Activated CD4-positive, CD25-positive, alpha-beta regulatory T cell treated with anti-CD3 and anti-CD28 coated beads, Interleukin-2, amount 50 U/mL, for 16 hours (primary cell): ENCODE measurements at places on chromosomes 1 and 21.

DNA sequence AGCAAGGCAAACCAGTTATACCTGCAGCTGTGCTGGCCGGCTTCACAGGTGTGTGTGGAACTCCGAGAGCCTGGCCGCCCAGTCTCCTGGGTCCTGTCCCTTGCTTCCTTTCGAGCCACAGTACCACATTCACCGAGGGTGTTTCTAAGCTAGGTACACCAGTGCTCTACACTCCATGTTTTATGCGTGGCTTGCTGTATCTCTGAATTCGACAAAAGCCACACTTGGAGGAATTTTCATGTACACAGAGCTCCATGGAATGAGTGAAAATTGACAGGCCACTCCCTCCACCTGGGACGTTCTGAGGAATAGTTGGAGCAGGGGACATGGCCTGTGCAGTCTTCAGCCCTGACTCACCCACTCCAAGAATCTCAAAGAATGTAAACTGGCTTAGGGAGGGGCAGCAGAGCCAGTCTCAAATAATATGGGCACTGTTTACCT lies 14.0 kb downstream of the ETS2 start:
- no peak for DNase-seq

DNA sequence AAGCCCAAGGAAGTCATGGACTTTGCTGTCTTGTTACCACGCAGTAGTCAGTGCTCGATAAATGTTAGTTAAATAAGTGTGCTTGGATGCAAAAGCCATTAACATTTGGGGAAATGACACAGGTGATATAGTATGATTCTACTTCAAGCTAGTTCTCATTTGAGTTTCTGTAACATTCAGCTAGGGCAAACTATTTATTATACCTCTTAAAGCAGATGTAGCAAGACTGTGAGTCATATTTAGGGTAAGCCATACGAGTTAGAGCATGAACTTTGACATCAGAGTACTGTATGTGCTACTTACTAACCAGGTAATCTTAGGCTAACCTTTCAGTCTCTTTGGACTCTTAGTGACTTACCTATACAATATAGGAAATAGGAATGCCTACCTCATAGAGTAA lies 21.0 kb downstream of the CLCA4 start:
- DNase-seq = no peak

- DNase-seq = no peak
Measured at GRCh38 chr21:31198575-31198974, 145.5 kb downstream of the TIAM1 start.

- no peak for DNase-seq
Measured at GRCh38 chr1:234955107-234955731, 173.4 kb downstream of the TOMM20 start.

DNA sequence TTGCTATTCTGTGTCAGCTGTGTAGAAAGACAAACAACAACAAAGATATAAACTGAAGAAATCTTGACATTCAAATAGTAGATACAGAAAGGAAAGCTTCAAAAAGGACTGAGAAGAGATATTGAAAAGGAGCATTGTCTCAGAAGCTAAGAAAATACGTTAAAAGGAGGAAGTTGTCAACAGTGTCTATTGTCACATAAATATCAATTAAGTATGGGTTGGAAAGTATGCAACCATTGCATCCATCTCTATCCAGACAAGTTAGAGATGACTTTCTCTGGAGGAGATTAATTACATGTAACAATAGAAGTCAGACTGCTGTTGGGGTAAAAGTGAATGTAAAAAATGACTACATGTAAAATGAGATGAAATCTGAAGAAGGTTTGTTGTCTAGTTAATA lies 29.7 kb upstream of the BRINP3 start:
- no peak for DNase-seq

GRCh38 chr1:229192853-229193252 lies 78.1 kb upstream of the RAB4A start:
- no peak for DNase-seq

GRCh38 chr1:8704866-8705506 lies 112.5 kb downstream of the RERE start:
- no peak for DNase-seq

- DNase-seq = no peak
Measured at GRCh38 chr21:46482225-46482845, 23.6 kb downstream of the DIP2A start.

- DNase-seq = no peak
Measured at GRCh38 chr1:232499188-232499587, 130.7 kb downstream of the SIPA1L2 start.
